Mesothelial cell of epicardium (in vitro differentiated cells): ENCODE measurements at places on chromosomes 7 and 10. TPM values are rescaled to one million over a fixed set of nuclear protein-coding genes. Genes with fewer than 3 reads are reported as not detected.

AMPH gene
- 2.0 to 2.4 TPM (median 2.3 TPM) in 3 replicates for total RNA-seq

HOXA6 gene
- 43.7 to 45.6 TPM (median 44.4 TPM) in 3 replicates for total RNA-seq

MYPN gene
- not detected in 3 replicates for total RNA-seq

SLC26A5 gene
- total RNA-seq = not detected in 3 replicates

GRM3 gene
- not detected in 3 replicates for total RNA-seq

AOAH gene
- total RNA-seq = 0.40 to 0.89 TPM (median 0.45 TPM) in 3 replicates
